ENCODE measurements at places on chromosomes 3 and 15.

DNA sequence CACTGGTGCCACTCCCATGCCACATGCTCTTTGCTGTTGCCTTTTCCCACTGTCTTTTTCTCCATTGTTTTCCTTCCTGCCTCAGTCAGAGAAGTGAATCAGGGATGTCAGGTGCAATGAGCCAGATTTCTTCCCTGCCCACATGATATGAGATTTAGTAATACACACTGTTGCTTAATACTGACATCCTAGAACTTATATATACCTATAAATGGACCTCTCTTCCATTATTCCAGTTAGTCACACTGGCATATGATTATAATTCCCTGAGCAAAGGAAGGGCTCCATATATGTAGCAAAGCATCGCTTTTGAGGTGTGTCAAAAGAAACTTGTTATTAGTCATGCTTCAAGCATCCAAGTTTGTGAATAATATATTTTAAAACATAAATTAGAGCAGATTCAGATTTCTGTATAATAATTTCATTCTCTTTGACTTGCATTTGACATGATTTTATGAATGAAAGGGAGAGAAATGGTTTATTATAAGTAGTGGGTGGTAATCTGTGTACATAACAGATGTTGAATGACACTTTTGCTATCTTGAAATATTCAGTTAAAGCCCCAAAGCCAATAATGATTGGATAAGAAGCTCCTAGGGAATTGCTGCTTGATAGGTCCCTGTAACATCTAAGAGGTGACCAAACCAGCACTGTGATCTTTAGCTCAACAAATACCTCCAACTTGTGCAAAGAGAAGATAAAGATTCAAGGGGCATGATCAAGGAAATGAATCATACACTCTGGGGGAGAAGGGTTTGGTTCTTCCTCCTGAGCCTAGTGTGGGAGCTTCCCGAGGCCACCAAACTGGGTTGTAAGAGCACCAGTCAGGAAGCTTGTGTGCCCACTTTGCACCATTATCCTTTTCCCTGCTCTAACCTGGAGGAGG, 48.6 kb downstream of the CHST2 start:
- no peak for DNase-seq

DNA sequence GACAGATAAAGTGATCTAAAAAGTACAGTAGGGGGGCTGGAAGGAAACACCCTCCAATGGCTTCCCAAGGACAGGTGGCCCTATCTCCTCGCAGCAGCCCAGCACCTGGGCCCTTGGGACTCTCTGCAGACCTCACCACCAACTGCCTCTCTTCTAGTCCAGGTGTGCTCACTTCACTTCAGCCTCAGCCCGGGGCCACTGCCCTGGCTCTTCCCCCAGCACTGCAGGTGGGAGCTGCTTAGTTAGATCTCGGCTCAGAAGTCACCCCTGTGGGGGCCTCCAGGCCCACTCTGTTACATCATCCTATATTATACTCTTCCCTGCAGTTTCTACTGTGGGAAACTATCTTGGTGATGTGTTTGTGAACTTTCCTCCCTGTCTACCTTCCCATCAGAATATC, 2.0 kb downstream of the KLF15 start:
- no peak for DNase-seq

- DNase-seq: no peak
These were observed 6.6 kb downstream of the ATP6V1A start for GRCh38 chr3:113753376-113753985.

- DNase-seq: no peak
These were observed 537.3 kb upstream of the TGFBR2 start for GRCh38 chr3:30069056-30069455.

DNA sequence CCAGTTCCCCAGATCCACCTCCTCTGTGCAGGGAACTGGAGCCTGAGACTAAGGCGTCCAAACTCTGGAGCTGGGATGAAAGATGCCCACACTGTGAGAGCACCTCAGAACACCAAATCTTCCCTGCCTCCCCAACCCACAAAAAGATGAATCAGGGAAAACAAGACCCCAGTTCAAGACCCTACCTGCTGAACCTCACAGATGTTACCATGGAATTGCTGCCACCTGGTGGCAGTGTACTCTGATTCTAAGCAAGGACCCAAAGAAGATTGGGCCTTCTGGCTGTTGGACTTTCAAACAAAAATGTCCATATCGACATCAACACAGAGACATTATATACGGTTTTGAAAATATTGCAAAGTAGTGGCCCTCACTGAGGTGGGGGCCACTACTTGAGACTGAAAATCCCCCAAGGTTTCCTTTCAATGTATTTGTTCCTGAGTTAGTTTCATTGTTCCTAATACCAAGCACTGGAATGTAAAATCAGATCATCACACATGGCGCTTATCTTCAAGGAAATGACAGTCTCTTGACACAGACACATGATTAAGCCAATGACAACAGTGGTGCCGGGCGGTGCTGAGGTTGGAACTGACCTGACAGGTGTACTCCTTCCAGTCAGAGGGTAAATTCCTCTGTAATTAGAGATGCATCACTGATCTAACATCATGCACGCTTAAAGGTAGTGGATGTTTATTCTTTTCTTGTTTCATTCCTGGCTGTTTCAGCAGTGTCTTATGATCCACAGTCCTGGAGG, 67.6 kb downstream of the SLC6A11 start:
- DNase-seq: no peak

GRCh38 chr3:61451841-61452240, 109.5 kb upstream of the PTPRG start:
- DNase-seq: no peak

DNA sequence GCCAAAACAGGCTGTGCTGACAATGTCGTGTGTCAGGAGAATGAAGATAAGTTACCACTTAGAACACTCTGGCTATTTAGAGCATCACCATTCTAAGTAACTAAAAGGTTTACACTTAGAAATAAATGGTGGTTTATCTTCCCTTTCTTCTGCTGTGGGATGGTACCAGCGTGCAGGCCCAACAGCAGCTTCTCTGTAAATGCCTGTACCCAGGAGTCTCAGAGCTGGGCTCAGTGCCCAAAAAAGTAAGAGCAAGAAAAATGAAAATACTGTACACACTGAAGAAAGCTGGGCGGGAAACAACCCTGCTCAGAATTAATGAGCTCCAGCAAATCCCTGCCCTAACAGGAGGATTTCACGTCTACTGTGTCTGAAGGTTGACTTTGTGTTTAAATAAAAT, 206.5 kb downstream of the MFSD1 start:
- DNase-seq: no peak

DNA sequence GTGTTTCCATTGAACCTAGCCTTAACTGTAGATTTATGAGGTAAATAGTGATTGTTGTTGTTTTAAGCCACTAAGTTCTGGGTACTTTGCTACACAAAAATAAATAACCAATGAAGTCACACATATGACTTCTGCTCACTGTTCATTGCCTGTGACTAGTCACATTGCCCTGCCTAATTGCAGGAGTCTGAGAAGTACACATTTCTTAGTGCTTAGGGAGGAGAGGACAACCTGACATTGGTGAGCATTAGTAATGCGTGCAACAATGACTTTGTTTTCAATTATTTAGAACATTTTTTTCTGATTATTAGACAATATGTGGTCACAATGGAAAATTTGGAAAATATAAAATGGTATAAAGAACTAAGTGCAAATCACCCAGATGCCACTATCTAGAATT, 133.2 kb upstream of the DAZL start:
- DNase-seq: no peak

DNA sequence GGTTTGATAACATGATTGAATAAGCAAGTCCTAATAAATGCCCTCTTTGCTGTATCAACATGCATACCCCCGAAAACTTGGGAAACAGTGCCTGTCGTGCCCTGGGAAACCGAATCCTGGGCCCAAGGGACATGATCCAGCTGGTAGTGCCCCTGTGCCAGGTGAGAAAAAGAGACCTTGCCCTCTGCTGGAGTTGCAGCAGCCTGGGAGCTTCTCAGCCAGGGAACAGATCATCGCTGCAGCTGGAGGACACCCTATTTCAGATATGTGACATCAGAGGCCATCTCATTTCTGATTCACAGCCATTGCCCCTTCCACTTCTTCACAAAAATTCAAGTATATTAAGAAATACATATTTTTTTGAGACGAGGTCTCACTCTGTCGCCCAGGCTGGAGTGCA, 32.3 kb downstream of the STOML1 start:
- no peak for DNase-seq

- no peak for DNase-seq
These were observed 639 bp downstream of the SPICE1 start for GRCh38 chr3:113514265-113514769.

DNA sequence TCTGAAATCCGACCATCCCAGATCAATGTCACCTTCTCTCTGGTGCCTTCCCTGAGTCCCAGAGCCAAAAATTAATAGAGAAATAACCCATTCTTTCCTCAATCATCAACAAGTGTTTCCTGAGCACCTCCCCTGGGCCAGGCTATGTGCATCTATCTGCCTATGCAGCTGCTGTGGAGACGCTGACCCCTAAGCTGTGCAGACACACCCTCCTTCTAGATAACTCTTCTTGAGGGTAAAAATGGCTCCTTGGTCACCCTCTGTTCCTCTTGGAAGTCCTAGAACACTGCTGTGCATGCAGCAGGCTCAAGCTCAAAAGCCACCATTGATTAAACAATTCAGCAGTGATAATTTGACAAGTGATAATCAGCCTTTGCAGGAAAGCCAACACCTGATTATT, 18.4 kb downstream of the CA12 start:
- DNase-seq: no peak

GRCh38 chr3:63900459-63900858, 11.7 kb downstream of the SCAANT1 start:
- no peak for DNase-seq

- DNase-seq: no peak
These were observed 4.8 kb upstream of the PLCB2 start for GRCh38 chr15:40312370-40313158.

GRCh38 chr15:62306851-62307504, 141.9 kb upstream of the C2CD4B start:
- DNase-seq: no peak

DNA sequence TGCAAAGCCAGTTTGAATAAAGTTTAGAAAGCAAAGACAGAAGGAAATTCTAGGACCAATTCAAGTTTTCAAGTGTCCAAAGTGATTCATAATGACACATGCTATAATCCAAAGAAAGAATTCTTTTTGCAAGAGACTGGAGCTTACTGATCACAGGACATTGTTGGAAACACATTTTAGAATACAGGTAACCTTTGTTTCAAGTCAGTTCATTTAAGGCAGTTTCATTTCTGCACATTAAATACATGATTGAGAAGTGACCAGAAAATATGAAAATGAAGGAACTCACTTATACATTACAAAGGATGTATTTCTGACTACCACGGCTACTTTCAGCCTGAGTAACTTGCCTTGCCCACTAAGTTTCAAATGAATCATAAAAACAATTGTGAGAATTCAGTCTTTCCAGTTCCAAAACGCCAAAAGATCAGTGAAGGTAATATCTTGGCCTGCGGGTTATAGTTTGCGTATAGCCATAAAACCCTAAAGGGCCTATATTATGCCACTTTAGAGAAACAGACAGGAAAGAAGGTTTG, 48.7 kb downstream of the PRICKLE2 start:
- no peak for DNase-seq

- no peak for DNase-seq
These were observed 187.9 kb upstream of the TBL1XR1 start for GRCh38 chr3:177385186-177385585.

DNA sequence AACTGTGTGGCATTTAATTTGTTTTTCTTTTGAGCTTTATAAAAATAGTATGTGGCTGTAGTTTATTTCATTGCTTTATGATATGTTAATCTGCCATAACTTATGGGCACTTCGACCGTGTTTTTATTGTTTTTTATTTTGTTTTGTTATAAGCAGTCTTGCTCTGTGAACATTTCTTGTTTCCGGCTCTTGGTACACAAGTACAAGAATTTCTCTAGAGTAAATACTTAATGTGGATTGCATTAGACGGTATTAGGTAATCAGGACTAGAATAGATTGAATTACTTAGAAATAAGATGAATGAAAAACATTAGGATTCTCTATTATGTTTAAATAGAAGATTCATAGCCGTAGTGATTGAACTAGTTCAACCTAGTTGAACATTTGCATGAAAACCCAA, 2.1 kb downstream of the ZFAND6 start:
- no peak for DNase-seq

- no peak for DNase-seq
These were observed 13.1 kb upstream of the SCN5A start for GRCh38 chr3:38662544-38662943.

- no peak for DNase-seq
These were observed 4.6 kb downstream of the RBM15B start for GRCh38 chr3:51395493-51396213.

GRCh38 chr15:82670699-82671098, 23.5 kb upstream of the CPEB1 start:
- no peak for DNase-seq

- DNase-seq: no peak
These were observed 117.1 kb upstream of the GOLIM4 start for GRCh38 chr3:168212664-168213285.

GRCh38 chr15:52103217-52104207, 9.1 kb downstream of the BCL2L10 start:
- DNase-seq: no peak

- no peak for DNase-seq
These were observed 19.0 kb downstream of the TBC1D2B start for GRCh38 chr15:78058401-78058935.

DNA sequence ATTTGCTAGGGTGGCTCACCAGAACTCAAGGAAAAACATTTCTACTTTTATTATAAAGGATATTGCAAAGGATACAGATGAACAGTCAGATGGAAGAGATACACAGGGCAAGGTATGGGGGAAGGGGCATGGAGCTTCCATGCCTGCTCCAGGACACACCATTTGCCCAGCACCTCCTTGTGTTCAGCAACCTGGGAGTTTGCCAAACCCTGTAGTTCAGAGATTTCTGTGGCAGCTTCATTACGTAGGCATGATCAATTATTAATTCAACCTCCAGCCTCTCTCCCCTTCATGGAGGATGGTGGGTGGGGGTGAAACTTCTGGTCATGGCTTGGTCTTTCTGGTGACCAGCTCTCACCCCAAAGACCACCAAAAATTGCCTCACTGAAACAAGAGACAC, 353.9 kb upstream of the THBS1 start:
- DNase-seq: no peak

DNA sequence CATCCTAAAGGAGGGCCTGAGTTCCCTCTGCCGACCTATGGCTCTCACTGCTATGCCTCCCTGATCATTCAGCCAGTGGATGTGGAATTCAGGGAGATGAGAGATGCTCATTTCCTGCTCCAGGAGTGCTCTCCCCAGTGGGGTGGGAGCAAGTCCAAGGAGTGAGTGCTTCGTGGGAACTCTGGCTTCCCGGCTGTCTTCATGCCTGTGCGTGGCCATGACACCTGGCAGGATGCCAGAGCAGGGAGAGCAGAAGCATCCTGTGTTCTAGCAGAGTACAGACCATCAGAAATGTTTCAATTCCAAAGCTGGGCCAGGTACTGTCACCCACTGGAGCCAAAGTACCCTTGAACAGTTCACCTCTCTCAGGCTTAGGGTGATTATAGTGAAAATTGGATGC, 45.1 kb downstream of the APH1B start:
- no peak for DNase-seq

GRCh38 chr3:58999134-58999773, 50.6 kb downstream of the CFAP20DC start:
- DNase-seq: no peak
